ENCODE measurements at places on chromosomes 2 and 18. TPM values are rescaled to one million over a fixed set of nuclear protein-coding genes. Genes with fewer than 3 reads are reported as not detected.
A peak's percentile ranks its signal among the peaks of the same experiment; 100 is the strongest.

- no peak for DNase-seq
Observed at GRCh38 chr2:25333981-25334380, 7.7 kb downstream of the DNMT3A start.

GRCh38 chr18:62420151-62420512 is 95.0 kb downstream of the TNFRSF11A start:
- DNase-seq = no peak

- DNase-seq = no peak
Observed at GRCh38 chr18:61589724-61590065, 256.5 kb downstream of the CDH20 start.

DNA sequence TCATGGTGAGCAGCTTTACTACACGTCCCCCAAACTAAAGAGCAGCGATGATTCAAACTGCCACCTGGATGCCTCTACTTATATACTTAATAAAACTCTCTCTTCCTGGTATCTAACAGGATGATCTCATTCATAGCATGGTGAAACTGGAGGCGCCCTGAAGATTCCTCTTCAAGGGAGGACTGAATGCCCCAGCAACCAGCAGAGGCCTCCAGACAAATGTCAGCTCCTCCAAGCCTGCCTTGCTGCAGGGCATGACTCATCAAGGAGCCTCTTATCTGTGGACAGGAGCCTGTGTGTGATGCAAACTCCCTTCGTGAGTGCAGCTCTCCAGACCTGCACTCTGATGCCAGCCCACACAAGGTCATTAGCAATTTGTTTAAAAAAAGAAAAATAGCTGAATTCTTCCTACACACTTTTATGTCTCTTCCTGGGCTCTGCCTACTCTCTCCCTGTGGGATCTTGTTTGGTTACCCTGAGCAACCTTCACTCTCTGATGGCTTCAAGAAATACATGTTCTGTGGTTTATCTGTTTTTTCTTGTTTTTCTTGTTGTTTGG is 30.2 kb downstream of the LONRF2 start:
- DNase-seq = peak; percentile 85

- DNase-seq = no peak
Observed at GRCh38 chr18:47100212-47100831, 50.0 kb downstream of the HDHD2 start.

DNA sequence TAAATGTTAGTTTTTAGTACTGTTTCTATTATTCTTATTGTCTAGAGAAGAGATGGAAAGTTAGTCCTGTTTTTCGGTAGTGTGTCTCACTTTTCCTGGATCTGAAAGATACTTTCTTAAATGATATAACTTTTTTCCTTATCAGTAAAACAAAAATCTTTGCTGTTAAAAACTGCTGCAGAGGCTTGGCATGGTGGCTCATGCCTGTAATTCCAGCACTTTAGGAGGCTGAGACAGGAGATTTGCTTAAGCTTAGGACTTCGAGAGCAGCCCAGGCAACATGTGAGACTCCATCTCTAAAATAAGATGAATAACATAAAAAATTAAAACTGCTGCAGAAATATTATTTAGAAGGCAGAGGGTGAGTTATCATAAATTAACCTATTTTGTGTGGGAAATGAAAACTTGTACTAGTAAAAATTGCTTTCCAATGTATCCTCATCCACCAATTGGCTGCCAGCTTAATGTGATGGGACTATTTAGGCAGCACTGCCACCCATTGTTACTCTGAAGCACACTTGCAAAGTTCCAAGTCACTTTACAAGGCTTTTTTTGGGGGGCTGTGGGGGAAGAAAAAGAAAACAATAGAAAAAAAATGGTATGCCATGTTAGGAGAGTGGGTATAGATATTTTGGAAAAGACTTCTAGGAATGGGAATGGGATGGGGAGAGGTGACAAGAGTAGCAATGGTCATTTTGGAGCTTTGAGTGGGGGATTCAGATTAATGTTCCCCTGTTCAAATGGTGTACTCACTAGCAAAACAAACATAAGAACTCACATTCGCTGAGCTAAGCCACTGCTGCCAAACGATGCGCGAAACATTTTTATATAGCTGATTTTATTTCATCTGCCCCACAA is 62.7 kb downstream of the MEIS1 start:
- no peak for DNase-seq

DNA sequence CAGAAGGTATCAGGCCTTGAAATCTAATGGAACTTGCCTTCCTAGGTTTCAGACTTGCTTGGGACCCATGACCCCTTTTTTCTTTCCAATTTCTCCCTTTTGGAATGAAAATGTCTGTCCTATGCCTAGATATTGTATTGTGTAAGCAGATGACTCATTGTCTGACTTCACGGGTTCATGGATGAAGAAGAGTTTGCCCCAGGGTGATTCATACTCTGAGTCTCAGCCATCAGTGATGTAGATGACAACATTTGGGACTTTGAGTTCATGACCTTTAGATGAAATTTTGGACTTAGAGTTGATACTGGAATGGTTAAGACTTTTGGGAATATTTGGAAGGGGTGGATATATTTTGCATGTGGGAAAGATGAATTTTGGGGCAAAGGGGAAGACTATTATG is 11.2 kb upstream of the SCYGR5 start:
- no peak for DNase-seq

GRCh38 chr2:154762638-154763037 is 64.1 kb downstream of the KCNJ3 start:
- DNase-seq = no peak

- no peak for DNase-seq
Observed at GRCh38 chr2:222042666-222043065, 256.1 kb downstream of the PAX3 start.

GRCh38 chr18:8780227-8780626 is 74.9 kb downstream of the MTCL1 start:
- DNase-seq = peak; percentile 48

DNA sequence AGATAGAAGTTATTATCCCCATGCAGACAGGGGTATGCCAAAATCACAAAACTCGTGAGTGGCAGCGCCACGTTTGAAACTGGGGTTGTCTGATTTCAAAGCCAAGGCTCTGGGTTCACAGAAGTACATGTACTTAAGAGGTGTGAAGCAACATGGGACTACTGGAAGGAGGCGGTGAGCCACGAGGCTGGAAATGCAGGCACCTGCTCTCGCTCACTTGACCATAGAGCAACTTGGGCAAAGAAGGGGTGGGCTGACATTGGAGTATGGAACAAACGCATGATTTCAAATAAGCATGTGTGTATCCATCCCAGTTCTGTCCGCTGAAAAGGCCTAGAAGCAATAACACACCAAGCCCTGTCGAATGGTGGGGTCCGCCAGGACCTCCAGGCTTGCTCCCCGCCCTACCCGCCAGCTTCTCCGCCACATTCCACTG is 593 bp upstream of the ACTR2 start:
- DNase-seq = peak; percentile 49

GRCh38 chr18:22165049-22165602 is 4.3 kb upstream of the GATA6 start:
- peak; percentile 85 for DNase-seq

DNA sequence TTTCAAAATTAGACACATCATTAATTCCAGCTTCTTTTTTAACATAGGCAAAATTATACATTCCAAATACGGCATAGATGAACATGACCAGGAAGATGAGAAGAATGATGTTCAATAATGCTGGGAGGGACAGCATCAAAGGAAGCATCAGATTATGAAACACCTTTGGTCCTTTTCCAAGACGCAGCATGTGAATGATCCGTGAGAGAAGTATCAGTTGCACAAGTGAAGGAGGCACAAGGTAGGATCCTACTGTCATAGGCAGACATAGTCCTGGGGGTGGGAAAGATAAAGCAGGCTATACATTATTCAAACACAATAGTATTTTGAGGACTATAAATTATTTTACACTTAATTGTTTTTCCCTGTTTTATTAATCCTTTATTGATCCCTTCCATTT is 30.6 kb upstream of the SCN9A start:
- no peak for DNase-seq

- no peak for DNase-seq
Observed at GRCh38 chr2:223768179-223768578, 69.2 kb downstream of the AP1S3 start.

DNA sequence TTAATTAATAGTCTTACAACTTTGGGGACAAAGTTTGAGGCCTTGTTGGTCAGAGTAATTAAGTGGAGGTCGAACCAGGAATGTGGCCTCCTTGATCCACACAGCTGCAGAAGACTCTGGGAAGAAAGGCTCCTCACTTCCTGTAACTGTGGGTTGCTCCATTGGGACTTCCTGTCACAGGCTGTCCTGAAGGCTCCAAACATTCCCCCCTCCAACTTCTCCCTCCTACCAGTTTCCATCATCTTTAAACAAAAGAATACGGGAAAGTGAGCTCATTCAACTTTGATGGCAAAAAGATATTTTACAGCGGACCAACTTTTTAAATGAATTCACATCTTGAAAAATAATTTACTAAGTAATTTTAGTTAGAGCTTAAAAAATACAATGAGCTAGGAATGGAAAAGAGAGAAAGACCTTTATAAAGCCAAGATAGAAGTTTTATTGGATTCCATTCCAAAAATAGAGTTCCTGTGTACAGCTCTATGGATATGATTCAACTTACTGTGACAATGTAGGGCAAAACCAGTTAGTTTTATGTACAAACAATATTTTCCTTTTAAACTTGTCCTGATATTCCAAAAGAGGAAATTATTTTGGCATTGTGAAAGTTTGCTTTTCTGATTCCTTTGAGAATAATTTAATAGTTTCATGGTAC is 212.0 kb upstream of the NABP1 start:
- no peak for DNase-seq

DNA sequence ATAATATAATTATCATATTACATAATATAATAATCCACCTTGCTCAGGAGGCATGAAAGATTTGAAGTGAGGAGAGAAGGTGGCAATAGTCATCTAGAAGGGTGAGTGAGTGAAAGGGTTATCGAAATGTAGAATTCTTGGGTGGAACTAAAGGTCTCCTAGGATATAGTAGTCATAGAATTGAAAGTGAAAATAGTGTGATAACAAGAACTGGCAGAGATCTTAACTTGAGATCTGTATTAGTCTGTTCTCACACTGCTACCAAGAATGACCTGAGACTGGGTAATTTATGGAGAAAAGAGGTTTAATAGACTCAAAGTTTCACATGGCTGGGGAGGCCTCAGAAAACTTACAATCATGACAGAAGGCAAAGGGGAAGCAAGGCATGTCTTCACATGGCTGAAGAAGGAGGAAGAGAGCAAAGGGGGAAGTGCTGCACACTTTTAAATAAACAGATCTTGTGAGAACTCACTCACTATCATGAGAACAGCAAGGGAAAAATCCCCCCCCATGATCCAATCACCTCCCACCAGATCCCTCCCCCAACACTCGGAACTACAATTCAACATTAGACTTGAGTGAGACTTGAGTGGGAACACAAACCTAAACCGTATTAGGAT is 351.5 kb downstream of the NR4A2 start:
- no peak for DNase-seq

DNA sequence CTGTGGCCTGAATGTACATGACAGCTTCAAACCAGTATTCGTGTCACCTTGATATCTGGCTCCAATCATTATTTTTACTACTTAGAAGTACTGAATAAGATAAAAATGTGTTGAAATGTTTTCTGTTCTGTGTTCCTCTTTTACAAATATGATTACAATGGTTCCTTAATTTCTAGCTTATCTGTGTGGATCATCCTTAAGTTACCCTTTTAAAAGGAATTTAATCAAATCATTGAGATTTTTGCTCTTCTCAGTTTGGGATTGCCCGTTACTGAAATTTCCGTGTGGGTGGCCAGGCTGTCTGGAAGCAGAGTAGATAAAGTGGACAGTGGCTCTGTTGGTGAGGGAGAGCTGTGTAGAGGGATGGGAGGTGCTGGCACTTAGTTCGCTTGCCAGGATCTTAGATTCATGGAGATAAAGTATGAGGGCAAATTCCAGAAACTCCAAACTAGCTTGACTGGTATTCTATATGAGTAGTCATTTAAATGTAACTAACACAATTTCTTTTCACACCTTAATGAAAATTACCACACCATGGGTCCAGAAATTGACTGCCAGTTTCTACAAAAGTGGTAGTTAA is 27.4 kb upstream of the SAG start:
- DNase-seq = no peak

GRCh38 chr2:75023666-75024455 is 65.4 kb downstream of the POLE4 start:
- DNase-seq = no peak

DNA sequence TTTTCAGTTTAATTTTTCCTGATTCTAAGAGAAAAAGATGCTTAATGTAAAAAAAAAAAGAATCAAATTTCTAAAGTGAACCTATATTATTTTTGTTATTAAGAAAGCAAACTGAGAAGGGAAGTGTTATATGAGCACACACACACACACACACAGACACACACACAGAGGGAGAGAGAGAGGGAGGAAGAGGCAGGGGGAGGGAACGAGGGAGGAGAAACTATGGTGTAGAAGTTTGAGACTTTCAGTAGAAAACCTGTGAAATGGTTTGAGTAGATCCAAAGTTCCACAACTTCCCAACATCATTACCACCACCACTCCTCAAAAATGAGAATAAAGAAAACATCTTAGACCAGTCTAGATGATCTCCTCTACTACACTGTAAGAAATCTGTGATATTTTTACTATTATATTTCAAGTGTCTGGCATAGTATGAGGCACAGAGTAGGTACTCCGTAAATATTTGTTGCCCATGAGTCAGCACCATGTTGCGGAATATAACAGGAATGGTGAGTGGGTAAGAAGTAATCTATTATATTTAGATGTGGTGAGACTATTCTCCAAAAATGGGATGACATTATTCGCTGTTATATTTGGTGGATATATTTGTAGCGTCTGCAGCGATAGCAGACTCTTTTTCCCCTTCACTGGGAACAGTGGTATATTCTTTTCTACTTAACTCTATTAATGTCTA is 149.4 kb upstream of the DNMT3A start:
- no peak for DNase-seq

DNA sequence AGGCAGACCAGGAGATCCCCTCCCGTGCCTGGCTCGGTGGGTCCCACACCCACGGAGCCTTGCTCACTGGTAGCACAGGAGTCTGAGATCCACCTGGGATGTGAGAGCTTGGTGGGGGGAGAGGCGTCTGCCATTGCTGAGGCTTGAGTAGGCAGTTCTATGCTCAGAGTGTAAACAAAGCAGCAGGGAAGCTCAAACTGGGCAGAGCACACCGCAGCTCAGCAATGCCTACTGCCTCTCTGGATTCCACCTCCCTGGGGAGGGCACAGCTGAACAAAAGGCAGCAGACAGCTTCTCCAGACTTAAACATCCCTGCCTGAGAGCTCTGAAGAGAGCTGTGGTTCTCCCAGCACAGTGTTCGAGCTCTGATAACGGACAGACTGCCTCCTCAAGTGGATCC is 85.1 kb downstream of the UGP2 start:
- no peak for DNase-seq

Gene SIX3
- not detected for total RNA-seq

Gene CCDC85A
- 32.7 TPM for total RNA-seq

Gene COL3A1
- 185 TPM for total RNA-seq

Gene LRP2
- total RNA-seq = 27.3 TPM

Gene FMNL2
- total RNA-seq = 70.7 TPM

Gene NLRC4
- 8.7 TPM for total RNA-seq

Gene OXER1
- 1.2 TPM for total RNA-seq

Gene DIPK1C
- total RNA-seq = not detected

Gene MARCO
- total RNA-seq = 295 TPM

Gene EHD3
- total RNA-seq = 4.7 TPM

Gene CDCA7
- total RNA-seq = 0.46 TPM

Gene HOXD12
- not detected for total RNA-seq

Gene CMPK2
- total RNA-seq = 37.2 TPM

Gene GALNT14
- 0.98 TPM for total RNA-seq

All from upper lobe of left lung (tissue), 6 donors.